ENCODE measurements at places on chromosomes 12 and 14. TPM values are rescaled to one million over a fixed set of nuclear protein-coding genes. Genes with fewer than 3 reads are reported as not detected.

DNA sequence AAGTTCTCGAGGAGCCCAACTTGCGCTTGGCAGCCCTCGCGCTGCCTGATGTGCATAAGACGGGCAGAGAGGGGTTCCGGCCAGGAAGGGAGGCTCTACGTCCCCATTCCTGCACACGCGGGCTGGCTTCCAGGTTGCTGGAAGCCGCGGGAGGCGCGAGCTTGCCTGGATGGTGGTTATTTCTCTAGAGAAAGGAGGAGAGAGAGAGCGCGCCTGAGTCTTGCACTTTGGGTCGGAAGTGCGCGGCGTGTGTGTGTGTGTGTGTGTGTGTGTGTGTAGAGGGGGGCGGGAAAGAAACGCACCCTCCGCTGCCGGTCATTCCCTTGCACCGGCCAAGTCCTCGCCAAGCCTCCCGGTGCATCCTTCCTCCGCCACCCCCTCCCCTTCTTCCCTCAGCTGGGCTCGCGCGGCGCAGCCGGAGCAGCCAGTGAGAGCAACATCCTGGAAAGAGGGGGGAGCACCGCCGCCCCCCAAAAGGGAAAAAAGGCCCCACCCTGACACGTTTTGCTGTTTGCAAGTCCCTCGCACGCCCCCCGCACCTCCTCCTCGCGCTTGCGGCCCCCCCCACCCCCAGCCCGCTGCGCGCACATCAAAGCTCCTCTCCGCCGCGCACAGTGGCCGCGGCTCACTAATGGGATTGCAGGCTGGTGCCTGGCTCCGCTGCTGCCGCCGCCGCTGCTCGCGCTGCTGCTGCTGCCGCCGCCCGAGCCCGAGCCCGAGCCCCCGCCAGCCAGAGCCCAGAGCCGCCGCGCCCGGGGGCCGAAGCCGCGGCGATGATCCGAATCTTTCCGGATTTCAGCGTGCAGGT lies 4.4 kb upstream of the NPAS3 start:
- H3K4me3 ChIP-seq: peak overlapping the region; percentile 48
- no peak for DNase-seq
- peaks cover 77% of the 10 kb centered on the region for H3K27me3 ChIP-seq
- H3K36me3 ChIP-seq: no peaks in the 10 kb centered on the region

DNA sequence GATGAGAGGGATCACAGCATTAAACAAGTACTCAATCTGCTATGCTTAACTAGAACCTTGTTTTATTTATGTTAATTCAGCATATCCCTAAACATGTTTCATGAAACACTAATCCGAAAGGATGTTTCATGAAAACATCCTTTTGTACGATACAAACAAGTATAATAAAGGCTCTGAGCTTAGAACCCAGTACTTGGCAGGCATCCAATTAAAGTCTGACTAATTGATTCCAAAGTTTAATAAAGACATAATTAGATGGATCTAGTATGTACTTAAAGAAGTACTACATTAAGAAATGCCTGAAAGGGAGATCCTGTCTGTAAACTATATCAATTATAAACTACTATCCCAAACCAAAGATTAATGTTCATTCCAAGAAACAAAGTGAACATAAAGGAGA lies 51.8 kb downstream of the SCAF11 start:
- H3K27me3 ChIP-seq: no peaks in the 10 kb centered on the region
- H3K36me3 ChIP-seq: peaks cover 51% of the 10 kb centered on the region
- H3K4me1 ChIP-seq: peaks cover 13% of the 10 kb centered on the region
- no peak overlapping the region for H3K27ac ChIP-seq

GRCh38 chr12:116343331-116343884 lies 65.9 kb upstream of the MED13L start:
- no peak overlapping the region for H3K4me3 ChIP-seq
- no peaks in the 10 kb centered on the region for H3K36me3 ChIP-seq
- DNase-seq: no peak
- no peak overlapping the region for H3K27ac ChIP-seq
- H3K27me3 ChIP-seq: no peaks in the 10 kb centered on the region

GRCh38 chr12:120830966-120831365 lies 73.2 kb downstream of the SPPL3 start:
- peaks cover 52% of the 10 kb centered on the region for H3K4me1 ChIP-seq
- no peaks in the 10 kb centered on the region for H3K36me3 ChIP-seq
- H3K27me3 ChIP-seq: no peaks in the 10 kb centered on the region
- DNase-seq: no peak
- H3K27ac ChIP-seq: no peak overlapping the region
- no peak overlapping the region for H3K4me3 ChIP-seq

- peaks cover 4% of the 10 kb centered on the region for H3K36me3 ChIP-seq
- no peak overlapping the region for H3K4me3 ChIP-seq
- H3K4me1 ChIP-seq: peaks cover 10% of the 10 kb centered on the region
Measured at GRCh38 chr14:23121361-23121771, 2.3 kb upstream of the CEBPE start.

DNA sequence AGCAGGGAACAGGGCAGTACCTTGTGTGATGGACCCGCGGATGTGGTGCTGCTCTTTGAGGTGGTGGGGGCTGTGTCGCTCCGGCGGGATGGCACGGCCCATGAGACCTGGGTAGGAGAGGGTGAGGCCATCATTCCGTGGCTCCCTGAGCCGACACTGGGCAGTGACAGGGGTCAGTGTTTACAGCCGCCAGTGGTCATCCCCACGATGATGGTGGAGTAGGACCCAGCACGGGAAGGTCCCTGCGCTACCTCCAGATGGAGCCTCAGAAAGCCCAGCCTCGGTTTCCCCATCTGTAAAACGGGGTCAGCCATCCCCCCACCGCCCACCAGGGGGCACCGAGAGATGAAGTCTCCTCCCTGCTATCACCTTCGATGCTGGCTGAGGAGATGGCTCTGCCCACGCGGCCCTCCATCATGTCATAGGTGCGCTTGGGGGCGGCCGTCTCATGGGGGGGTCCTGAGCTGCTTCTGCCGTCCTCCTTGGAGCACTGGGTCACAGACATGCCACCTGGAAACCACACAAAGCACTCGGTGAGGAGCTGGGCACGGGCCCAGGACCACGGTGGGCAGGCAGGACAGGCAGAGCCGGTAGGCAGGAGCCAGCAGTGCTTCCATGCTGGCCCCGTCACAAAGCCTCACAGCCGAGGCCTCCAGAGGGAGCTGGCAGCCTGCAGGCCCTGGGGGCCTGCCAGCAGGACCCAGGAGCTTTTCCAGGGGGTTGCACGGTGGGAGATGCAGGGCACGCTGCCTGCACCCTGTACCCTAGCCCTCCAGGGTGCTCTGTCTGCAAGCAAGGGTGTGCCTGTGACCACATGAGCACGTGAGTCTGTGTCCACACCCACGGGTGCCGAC lies 53.1 kb downstream of the RFLNA start:
- no peaks in the 10 kb centered on the region for H3K4me1 ChIP-seq
- no peak overlapping the region for H3K4me3 ChIP-seq
- H3K36me3 ChIP-seq: peaks cover 100% of the 10 kb centered on the region
- H3K27me3 ChIP-seq: no peaks in the 10 kb centered on the region
- DNase-seq: no peak

DNA sequence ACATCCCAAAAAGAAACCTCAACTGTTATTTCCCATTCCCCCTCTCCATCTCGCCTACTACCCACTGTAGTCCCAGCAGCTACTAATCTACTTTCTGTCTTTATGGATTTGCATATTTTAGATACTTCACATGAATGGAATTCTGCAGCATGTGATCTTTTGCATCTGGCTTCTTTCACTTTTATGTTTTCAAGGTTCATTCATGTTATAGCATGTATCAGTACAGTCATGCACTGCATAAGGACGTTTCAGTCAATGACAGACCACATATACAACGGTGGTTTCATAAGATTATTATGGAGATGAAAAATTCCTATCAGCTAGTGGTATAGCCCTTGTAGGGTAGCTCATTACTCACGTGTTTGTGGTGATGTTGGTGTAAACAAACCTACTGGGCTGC lies 24.5 kb downstream of the PCNX4 start:
- peaks cover 14% of the 10 kb centered on the region for H3K36me3 ChIP-seq
- DNase-seq: no peak
- no peak overlapping the region for H3K4me3 ChIP-seq
- H3K27ac ChIP-seq: no peak overlapping the region
- H3K27me3 ChIP-seq: no peaks in the 10 kb centered on the region

- H3K4me3 ChIP-seq: peak overlapping the region; percentile 74
- peaks cover 47% of the 10 kb centered on the region for H3K4me1 ChIP-seq
- peak overlapping the region; percentile 13 for H3K27ac ChIP-seq
- peak; percentile 31 for DNase-seq
- no peaks in the 10 kb centered on the region for H3K36me3 ChIP-seq
Measured at GRCh38 chr12:94150240-94151121, 2.1 kb downstream of the PLXNC1 start.

DNA sequence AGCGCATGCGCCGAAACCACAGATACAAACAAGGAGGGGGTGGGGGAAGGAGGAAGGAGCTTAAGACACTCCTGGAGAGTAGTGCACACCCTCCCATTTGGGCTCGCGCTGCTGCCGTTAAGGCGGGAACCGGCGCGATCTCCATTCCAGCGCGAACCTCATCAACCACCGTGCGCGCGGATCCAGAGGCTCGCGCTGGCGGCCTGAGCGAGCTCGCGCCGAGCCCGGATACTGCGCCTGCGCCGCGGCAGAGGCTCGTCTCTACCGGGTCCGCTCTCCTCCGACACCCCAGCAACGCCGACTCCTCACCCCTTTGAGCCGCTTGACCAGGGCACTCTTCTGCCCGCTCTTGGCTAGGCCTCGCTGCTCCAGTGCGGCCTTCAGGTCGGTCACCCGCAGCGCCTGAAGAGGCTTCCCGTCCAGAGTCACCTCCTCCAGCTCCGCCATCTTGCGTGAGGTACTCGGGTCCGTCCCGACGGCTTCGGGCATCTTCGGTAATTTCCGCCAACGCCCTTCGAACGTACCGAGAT lies at the start of gene ACIN1:
ACIN1 (minus strand) TSS at position 471 of the 530 bp plus-strand sequence; CDS start at position 447, 24 bp downstream.
- H3K36me3 ChIP-seq: peaks cover 58% of the 10 kb centered on the region
- H3K4me1 ChIP-seq: peaks cover 65% of the 10 kb centered on the region
- H3K4me3 ChIP-seq: peak within 1 kb of the TSS; percentile 84
- no peaks in the 10 kb centered on the region for H3K27me3 ChIP-seq
- H3K27ac ChIP-seq: peak within 1 kb of the TSS; percentile 95
- peak; percentile 75 for DNase-seq

GRCh38 chr12:12612358-12612757 lies 682 bp downstream of the CREBL2 start:
- H3K4me1 ChIP-seq: peaks cover 54% of the 10 kb centered on the region
- peak overlapping the region; percentile 94 for H3K27ac ChIP-seq
- DNase-seq: peak; percentile 72
- no peaks in the 10 kb centered on the region for H3K27me3 ChIP-seq
- H3K4me3 ChIP-seq: peak overlapping the region; percentile 84

DNA sequence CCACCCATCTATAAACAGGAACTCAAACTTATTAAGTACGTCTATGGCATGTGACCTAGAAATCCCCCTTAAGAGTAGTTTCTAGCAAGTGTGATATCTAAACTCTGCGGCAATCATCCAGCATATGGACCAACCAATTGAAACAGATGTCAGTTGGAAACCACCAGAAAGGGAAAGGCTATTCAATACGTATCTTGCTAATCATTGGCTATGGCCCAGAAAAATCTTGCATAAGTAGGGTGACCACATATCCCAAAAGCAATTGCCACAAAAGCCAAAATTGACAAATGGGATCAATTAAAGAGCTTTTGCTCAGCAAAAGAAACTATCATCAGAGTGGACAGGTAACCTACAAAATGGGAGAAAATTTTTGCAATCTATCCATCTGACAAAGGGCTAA lies 24.2 kb downstream of the SYNJ2BP start:
- no peak for DNase-seq
- H3K4me3 ChIP-seq: no peak overlapping the region
- no peaks in the 10 kb centered on the region for H3K36me3 ChIP-seq

DNA sequence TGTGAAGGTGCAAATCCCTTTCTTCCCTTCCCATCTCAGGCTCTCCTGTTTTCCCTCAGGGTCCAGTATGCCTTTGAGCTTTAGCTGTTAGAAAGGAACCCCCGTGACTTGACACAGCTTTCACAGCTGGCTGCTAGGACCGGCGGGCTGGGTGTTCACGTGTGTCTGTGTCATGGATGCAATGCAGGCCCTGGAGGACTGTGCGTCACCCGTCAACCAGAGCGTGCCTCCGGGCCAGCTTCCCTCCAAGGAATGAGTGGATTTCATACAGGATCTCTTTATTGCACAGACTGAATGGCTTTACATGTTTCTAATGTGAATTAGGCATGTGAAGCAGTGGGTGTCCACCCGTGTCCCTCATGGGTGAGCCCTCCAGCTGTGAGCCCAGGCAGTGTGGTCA lies 77.4 kb downstream of the AACS start:
- peaks cover 7% of the 10 kb centered on the region for H3K36me3 ChIP-seq
- no peak for DNase-seq
- no peak overlapping the region for H3K27ac ChIP-seq
- no peaks in the 10 kb centered on the region for H3K27me3 ChIP-seq

DNA sequence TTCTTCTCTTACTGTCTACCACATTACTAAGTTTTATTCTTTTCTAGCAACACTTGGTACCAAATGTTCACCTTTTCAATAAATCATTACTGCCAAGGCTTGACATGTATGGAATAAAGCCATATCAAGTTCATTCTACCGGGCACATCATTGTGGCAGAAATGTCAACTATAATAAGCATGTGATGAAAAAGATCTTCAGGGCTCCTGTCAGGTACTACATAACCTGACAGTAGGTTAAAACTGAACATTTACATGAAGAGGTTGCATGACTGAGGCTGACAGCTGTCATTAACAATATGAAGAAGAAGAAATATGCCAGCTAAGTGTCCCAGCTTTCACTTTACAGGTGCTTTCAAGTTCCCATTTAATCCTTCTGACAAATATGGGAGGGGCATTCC lies 178.9 kb downstream of the KCNH5 start:
- no peaks in the 10 kb centered on the region for H3K27me3 ChIP-seq
- H3K27ac ChIP-seq: no peak overlapping the region
- H3K36me3 ChIP-seq: no peaks in the 10 kb centered on the region
- no peaks in the 10 kb centered on the region for H3K4me1 ChIP-seq
- no peak for DNase-seq

GRCh38 chr12:51082561-51083125 lies 753 bp downstream of the CSRNP2 start:
- peak overlapping the region; percentile 95 for H3K27ac ChIP-seq
- no peak for DNase-seq
- peaks cover 18% of the 10 kb centered on the region for H3K4me1 ChIP-seq
- no peaks in the 10 kb centered on the region for H3K36me3 ChIP-seq
- peak overlapping the region; percentile 72 for H3K4me3 ChIP-seq
- no peaks in the 10 kb centered on the region for H3K27me3 ChIP-seq

DNA sequence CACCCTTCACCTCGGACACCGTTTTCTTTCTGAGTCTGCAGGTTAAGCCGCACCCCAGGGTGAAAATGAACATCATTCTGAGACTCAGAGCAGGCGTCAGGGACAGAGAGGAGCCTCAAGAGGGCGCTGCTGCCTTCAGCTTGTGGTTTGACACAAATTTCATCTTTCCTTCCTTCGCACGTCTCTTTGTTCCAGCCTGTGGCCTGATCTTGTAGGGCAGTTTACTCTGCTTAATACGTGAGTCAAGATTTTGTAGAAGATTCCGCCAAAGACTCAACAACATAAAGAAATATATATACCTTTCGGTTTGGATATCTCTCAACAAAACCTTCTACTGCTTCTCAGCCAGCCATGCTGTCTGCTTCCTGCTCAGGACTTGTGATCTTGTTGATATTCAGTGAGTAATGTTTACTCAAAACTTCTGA lies 329.3 kb upstream of the OR4E1 start:
- no peaks in the 10 kb centered on the region for H3K4me1 ChIP-seq
- no peak for DNase-seq
- H3K27ac ChIP-seq: no peak overlapping the region
- no peaks in the 10 kb centered on the region for H3K36me3 ChIP-seq
- H3K4me3 ChIP-seq: no peak overlapping the region
- H3K27me3 ChIP-seq: no peaks in the 10 kb centered on the region

The CFAP251 gene
- total RNA-seq: 0.29 TPM

The AGAP2 gene
- 5.7 TPM for total RNA-seq

The MIP gene
- total RNA-seq: not detected

The CMTM5 gene
- total RNA-seq: not detected

The PTPRR gene
- total RNA-seq: 11.1 TPM

The LYZ gene
- 511 TPM for total RNA-seq

The TMEM30B gene
- 52.2 TPM for total RNA-seq

The EGLN3 gene
- total RNA-seq: 40.6 TPM

The TBC1D30 gene
- 18.2 TPM for total RNA-seq

The CCDC196 gene
- not detected for total RNA-seq
